CD4-positive, alpha-beta T cell (primary cell): ENCODE measurements at places on chromosomes 11 and 22.

GRCh38 chr22:47695176-47695575 is 932.7 kb downstream of the TBC1D22A start:
- no peak for DNase-seq

- no peak for DNase-seq
Observed at GRCh38 chr22:49403102-49403501, 424.6 kb downstream of the BRD1 start.

DNA sequence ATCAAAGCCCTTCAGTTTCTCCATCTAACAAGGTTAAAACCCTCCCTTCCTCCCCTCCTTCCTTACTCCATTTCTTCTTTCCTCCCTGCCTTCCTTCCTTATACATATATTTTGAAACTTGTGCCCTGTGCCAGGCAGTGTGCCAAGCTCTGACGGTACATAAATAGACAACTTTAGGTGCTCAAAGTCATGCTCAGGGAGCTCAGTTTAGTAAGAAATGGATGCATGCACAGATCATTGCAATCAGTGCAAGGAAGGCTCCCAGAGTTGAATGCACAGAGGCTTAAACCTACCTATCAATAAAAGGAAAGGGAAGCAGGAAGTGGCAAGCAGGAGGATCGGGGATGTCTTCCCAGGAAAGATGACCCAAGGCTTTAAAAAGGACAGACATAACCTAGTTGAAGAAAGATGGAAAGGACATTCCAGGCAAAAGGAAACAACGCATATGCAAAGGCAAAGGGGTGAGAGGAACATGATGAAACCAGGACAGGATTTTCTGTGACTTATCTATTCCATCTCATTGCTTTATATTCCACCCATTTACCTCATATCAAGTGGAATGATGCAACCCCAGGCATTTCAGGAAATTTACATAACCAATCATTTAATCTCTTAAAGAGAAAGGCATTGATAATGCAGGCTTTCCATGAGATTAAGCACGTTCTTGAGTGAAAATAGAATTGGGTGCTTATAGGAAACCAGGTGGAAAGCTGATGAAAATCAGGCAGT is 13.2 kb downstream of the FZD4 start:
- no peak for DNase-seq

- no peak for DNase-seq
Observed at GRCh38 chr11:122617297-122617696, 38.2 kb upstream of the UBASH3B start.

GRCh38 chr11:101553891-101554292 is 29.9 kb downstream of the TRPC6 start:
- no peak for DNase-seq

GRCh38 chr22:19918332-19919106 is 23.1 kb upstream of the COMT start:
- DNase-seq: no peak

- DNase-seq: no peak
Observed at GRCh38 chr22:36065462-36065774, 36.8 kb upstream of the RBFOX2 start.

DNA sequence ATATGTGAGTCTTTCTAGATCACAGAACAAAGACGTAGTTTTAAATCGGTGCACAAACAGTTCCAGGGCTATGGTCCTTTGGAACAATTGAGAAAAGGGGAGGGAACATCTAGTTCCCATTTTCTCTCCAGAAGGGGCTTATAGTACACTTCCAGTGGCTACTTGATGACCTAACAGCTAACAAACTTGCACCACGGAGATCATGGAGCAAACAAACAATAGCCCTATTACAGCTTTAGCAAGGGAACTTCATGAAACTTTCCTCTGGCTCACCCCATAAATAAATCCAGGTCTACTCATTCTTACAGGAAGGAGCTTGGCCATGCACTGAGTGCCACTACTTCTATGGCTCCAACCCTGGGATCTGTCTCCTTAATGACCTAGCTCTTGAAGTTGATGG is 8.3 kb upstream of the FOLR2 start:
- no peak for DNase-seq

DNA sequence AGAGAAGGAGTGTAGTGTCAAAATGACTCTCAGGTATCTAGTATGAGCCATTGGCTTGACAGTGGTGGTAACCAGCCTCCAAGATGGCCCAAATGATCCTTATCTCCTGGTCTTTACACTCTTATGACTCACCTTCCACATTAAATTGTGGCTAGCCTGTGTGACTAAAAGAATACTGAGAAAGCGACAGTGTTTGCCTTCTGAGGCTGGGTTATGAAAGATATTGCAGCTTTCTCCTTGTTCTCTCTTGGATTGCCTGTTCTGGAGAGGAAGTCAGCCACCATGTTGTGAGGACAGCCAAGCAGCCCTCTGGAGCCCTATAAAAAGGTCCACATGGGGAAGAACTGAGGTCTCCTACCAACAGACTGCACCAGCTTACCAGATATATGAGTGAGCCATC is 15.8 kb downstream of the C11orf71 start:
- no peak for DNase-seq
